ENCODE measurements at places on chromosomes 11 and 22. TPM values are rescaled to one million over a fixed set of nuclear protein-coding genes. Genes with fewer than 3 reads are reported as not detected.

The TTLL1 gene
- total RNA-seq, result 8.5 TPM

The UPK3A gene
- not detected for total RNA-seq

The JRKL gene
- total RNA-seq, result 6.3 TPM

GRCh38 chr11:118998388-118998717, 415 bp downstream of the CENATAC start:
- no peak for DNase-seq

- no peak for DNase-seq
Measured at GRCh38 chr11:11072067-11072466, 214.2 kb upstream of the ZBED5 start.

DNA sequence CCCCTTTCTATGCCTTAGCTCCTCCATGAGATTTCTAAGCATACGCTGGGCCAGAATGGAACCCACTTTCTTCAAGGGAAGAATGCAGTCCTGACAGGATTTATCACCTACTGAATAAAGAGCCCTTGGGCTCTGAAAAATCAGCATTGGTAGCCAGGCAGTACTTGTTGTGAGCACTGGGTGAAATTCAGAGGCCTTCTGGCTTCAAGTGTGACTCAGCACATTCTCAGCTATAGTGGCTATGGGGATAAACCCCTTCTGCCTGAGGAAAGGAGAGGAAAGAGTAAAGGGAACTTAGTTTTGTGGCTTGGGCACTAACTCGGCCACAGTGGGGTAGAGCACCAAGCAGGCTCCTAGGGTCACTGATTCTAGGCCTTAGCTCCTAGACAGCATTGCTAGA, 574.8 kb downstream of the JRKL start:
- no peak for DNase-seq

DNA sequence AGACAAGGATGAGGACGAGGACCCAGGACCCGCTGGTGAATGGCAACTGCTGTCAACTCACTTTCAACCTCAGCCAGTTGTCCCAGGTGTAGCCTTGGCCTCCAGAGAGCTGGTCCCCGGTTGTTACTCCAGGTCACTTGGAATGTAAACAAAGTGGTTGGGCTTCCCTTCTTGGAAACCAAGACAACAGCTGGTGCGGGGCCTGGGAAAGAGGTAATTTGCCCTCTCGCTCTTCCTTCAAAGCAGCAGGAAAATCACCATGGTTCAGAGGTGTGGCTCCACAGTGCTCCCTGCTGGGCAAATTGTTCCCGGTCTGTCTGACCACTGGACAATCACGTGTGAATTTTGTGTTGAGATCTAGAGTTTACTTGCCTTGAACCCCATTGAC, 15.0 kb downstream of the SLC1A2 start:
- no peak for DNase-seq

- peak; percentile 36 for DNase-seq
Measured at GRCh38 chr11:122656631-122657101, 1.1 kb downstream of the UBASH3B start.

DNA sequence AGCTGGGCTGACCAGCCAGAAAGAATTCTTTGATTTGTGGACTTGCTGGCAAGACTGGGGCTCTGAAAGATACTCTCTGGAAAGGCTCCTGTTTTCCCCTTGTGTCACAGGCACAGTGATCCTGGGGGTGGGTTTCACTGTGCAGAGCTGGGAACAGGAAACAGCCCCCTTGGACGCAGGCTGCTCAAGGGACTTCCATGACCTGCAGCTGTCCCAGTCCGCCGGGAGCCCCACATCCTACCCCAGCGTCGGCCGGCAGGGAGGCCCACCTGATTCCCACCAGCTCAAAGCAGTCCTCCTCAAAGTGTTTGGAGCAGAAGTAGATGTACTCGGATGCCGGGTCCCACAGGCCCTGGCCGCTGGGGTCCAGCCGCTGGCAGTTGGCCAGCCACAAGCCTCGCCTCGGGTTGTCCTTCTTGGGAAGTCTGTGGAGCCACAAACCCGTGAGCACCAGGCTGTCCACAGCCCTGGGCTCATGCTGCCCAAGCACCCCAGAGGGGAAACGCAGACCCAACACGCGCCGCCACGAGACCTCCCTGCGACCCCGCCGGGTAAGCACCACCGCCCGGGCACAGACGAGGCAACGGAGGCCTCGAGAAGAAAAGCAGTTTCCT, 824 bp downstream of the THAP7 start:
- DNase-seq, result no peak

DNA sequence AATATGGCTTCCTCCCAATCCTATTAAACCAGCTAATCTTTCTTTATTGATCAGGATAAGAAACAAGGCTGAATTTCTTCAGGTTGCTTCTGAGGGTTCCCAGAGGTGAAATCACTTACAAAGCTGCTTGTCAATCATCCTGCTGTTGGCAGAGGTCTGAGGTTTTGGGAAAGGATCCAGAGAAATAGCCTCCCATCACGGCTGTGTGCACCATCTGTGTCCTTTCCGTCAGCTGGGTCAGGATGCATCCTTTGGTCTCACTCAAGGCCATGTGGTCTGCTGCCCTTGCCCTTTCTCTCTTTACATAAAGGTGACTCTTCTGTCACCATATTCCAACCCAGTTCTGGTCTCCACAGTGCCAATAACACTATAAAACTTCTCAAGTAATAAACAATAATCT, 113.4 kb upstream of the TEAD1 start:
- no peak for DNase-seq

- no peak for DNase-seq
Measured at GRCh38 chr11:10208131-10208575, 85.9 kb downstream of the SBF2 start.

Data from left ventricle myocardium inferior (tissue), 1 donor.